ENCODE measurements at places on chromosomes 2 and 18.

- DNase-seq: no peak
Observed at GRCh38 chr2:172615727-172616261, 59.9 kb downstream of the PDK1 start.

DNA sequence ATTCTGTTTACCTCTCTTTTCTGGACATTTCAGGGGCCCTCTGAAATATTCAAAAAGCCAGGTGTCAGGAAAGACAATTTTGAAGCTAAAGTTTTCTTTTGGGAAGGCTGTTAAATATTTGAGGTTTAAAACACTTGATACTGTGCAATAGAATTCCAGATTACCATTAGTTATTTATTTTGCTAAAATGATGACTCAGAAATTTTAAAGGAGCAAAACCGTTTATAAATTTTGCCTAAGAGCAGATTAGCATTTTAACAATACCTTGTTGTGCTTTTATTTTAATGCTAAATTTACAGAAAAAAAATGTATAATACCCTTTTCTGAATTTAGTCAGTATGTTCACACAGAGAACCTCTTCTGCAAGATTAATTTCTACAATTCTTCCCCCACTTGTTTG lies 1159.9 kb downstream of the DSC3 start:
- DNase-seq: no peak

DNA sequence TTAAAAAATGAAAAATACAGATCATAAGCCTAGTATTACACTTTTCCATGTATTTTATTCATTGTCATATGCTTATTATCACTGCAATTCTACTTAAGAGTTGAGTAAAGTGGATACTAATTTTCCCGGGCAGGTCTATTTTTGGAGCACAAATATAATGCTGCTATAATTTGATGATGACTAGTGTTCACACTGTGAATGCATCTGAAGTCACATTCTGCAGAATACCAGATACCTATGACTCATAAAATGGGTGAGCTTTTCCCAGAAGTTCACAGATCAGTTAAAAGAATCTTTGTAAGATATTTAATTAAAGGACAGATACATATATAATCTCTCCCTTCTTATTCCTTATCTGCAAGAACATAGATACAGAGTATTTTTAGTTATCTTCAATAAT lies 79.8 kb upstream of the MC4R start:
- DNase-seq: no peak

- DNase-seq: no peak
Observed at GRCh38 chr2:7057865-7058400, 140.7 kb downstream of the RNF144A start.

- DNase-seq: no peak
Observed at GRCh38 chr2:177282787-177283572, 18.5 kb upstream of the NFE2L2 start.

Measured in D721Med (cell line).